ENCODE measurements at places on chromosomes 16 and 17. TPM values are rescaled to one million over a fixed set of nuclear protein-coding genes. Genes with fewer than 3 reads are reported as not detected.
A peak's percentile ranks its signal among the peaks of the same experiment; 100 is the strongest.

DNA sequence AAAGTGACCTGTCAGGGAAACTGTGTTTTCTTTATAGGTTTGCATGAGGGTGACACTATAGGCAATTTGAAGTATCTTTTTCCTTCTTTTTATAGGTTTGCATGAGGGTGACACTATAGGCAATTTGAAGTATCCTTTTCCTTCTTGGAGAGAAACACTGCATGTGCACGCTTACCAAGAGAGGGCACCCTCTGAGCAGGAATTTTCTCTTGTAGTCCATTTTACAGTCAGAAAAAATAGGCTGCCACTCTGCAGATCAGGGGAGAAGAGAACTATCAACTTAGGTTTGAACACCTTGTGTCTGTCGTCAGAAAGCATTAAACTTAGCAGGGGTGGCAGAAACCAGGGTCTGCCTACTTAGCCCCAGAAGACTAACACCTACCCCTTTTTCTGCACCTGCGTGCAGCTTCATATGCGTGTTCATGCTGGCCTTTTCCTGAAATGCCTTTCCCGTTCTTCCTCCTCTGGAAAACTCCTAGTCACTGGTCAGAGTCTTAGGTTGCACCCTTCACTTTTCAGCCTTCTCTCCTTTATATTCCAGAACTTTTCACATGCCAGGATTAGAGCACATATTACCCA is 16.4 kb upstream of the SMIM36 start:
- DNase-seq, result no peak

GRCh38 chr17:58084317-58084981 is 1.2 kb downstream of the DYNLL2 start:
- DNase-seq, result no peak

GRCh38 chr17:38510421-38511149 is 82.3 kb downstream of the ARHGAP23 start:
- DNase-seq, result no peak

DNA sequence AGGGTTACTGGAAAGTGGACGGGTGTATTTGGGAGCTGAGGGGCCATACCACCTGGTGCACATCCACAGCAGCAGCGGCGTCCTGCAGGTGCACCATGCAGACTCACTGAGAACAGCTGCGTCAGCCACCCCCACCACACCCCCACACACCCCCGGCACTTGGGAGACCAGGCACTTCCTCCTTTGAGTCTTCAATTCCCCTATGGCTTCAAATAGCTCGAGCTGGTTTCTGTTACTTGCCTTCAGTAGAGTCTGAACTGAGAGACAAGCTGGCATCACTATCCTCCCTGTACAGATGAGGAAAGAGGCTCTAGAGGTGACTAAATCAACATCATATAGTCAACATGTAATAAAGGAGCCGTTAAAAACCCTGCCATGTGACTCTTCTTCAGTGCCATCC is 15.4 kb downstream of the CUEDC1 start:
- peak; percentile 83 for DNase-seq

GRCh38 chr16:70638814-70639792 is 7.3 kb upstream of the IL34 start:
- no peak for DNase-seq

- peak; percentile 63 for DNase-seq
Measured at GRCh38 chr16:84059946-84060901, 17.6 kb upstream of the SLC38A8 start.

DNA sequence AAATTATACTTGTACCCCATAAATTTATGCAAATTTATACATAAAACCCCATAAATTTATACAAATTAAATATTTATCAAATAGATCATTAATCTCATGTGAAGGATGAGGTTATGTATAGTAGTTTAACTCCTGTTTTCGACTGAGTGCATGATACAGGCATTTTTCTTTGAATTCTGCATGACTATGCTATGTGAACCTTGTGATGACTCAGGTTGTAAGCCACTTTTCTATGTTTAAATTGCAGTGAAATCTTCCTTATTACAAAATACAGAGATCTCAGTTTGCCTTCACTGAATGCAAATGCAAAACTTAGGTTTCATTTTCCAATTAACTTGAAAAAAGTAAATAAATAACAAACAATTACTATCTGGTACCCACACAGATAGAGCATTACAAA is 843.7 kb downstream of the CDH11 start:
- DNase-seq, result no peak

DNA sequence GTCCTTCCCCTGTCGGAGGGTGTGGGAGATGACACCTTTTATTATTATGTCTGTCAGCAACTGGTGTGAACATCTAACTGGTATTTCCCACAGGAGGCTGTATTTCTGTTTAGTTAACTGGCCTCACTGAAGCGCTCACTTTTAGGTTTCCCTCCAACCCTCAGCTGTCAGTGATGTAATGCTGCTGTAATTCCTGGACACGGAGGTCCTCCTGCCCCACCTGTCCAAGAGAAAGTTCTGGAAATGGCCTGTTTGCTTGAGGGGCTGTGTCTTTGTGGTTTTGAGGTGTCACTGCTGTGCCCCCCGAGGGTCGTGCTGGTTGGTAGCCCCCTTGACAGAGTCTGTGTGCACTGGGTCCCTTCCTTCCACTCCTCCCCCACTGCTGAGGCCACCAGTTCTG is 11.5 kb downstream of the KCNJ12 start:
- DNase-seq, result no peak

DNA sequence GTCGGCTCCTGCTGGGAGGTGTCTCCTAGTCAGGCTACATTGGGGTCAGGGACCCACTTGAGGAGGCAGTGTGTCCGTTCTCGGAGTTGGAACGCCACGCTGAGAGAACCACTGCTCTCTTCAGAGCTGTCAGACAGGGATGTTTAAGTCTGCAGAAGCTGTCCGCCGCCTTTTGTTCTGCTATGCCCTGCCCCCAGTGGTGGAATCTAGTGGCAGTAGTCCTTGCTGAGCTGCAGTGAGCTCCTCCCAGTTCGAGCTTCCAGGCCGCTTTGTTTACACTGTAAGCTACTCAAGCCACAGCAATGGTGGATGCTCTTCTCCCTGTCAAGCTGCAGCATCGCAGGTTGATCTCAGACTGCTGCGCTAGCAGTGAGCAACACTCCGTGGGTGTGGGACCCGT is 36.0 kb downstream of the ITFG1 start:
- DNase-seq, result no peak

DNA sequence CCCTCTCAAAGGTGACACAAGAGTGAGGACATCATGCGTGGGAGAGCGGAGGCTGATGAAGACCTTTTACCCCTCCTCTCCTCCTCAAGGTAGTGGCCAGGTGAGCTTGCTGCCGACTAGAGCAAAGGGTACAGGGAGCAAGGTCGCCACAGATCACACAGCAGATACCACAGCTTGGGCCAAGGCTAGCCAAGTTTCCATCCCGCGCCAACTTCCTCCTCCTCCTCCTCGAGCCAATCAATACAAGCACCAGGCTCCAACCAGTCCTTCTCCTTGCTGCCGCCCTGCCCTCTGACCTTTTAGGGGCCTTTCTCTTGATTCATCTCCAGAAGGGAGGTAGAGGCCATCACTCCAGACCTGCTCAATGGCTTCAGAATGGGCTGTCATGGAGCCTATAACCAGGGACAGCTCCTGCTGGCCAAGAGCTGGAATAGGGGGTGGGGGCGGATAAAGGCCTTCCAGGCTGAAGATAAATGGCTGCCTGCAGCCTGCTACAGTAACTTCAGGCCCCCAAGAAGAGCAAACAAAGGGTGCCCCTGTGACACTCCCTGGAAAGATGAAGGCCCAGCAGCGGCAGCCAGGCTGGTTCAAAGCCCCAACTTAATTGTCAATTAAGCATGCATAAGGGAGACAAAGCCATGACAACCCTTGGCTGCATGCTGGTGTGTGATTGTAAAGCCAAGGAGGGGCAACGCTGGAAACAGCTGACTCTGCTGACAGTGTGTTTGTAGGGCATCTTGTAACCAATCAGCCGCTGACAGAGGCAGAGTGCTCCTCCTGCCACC is 17.8 kb downstream of the HNF1B start:
- DNase-seq, result no peak

GRCh38 chr17:77963441-77963840 is 4.9 kb downstream of the TNRC6C start:
- no peak for DNase-seq

The KRT15 gene
- not detected for total RNA-seq

The XAF1 gene
- 33.1 TPM for total RNA-seq

The KRT32 gene
- total RNA-seq, result 0.23 TPM

Data from posterior vena cava (tissue), 2 donors.